NCI-H146 (cell line): ENCODE measurements at places on chromosomes 12 and 14.

- no peak for DNase-seq
These were observed 6.3 kb downstream of the PCK2 start for GRCh38 chr14:24100197-24100981.

- no peak for DNase-seq
These were observed 272 bp downstream of the HECTD1 start for GRCh38 chr14:31207287-31207754.

DNA sequence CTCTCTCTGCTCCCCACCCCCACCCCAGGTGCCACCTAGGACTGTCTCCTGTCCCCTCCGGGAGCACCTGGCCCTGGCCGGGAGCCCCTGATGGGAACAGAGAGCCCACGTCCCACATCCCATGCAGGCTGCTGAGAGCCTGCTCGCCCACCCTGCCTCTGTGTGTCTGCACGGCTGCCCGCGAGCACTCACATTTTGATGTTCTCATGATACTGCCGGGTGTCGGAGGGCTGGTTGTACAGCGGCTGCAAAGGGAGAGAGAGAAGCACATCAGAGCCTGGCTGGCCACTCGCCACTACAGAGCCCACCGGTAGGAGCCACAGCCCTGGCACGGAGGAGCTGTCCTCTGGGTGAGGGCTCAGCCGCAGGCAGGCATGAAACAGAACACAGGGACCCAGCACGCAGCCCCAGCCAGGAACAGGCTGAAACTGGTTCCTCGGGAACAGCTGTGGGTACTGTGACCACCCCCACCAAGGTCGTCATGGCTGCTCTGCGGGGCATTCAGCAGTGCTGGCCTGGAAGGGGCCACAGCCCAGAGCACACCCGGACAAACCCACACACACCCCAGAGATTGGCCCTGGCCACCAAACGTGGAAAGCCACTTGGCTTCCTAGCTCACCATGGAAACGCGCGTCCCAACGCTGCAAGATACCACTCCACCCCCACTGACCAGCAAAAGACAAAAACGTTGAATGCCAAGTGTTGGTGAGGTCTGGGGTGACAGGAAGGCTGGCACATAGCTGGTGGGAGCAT, 117.6 kb downstream of the NCOR2 start:
- DNase-seq, result no peak

- DNase-seq, result no peak
These were observed 72.5 kb upstream of the SRRM4 start for GRCh38 chr12:118908811-118909210.

DNA sequence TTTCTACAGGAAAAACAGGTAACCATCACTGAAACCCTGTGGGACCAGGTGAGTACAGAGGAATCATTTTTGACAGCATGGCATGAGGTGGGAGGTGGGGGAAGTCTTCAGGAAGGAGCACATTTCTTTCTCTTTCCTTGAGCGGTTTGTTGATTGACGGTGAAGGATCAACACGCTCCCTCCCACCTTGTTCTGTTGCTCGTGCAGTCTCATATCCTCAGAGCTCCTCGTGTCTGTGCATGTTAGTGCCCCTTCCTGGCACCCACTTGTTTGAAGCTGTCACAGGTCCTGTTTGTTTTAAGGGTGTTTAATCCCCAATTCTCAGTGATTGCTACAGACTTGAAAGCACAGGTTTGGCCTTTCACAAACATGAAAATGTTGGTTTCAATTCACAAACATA, 4.4 kb downstream of the C12orf54 start:
- no peak for DNase-seq

DNA sequence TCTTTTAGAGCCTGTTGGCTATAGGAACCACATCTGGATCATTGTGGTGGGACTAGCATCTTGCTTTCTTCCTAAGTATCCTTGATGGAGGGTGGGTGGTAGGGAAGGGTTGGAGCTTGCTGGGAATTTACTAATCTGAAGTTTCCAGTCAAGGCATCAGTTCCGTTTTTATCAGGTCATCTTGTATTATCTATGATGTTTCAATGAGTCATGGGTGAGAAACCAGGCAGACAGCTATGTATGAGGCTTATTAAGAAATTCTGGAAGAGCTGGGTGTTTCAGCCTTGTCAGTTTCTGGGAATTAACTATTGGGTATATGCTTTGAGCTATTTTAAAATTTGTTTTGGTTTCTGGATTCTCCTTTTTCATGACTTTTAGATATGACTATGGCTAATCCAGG, 11.3 kb downstream of the TSFM start:
- DNase-seq, result no peak
